ENCODE measurements at places on chromosomes 1 and 21.

DNA sequence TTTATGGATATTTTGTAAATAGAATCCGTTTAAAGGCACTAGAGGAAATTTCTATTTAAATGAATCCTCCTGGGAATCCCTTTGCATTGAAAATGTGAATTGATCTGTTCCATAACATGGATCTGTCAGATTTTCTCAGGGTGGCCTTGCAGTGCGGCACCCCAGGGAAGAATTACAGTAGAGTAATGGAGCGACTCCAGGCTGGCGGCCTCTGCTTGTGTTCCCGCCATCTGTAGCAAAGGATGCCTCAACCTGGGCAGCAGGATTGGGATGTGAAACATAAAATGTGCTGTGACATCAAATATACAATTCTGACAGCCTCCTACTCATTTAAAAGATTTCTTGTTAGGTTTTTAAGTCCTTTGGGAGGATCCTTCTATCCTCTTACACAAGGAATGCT lies 115.9 kb downstream of the RHOU start:
- DNase-seq: no peak

- peak; percentile 90 for DNase-seq
These were observed 10.9 kb upstream of the C4BPB start for GRCh38 chr1:207077470-207078377.

DNA sequence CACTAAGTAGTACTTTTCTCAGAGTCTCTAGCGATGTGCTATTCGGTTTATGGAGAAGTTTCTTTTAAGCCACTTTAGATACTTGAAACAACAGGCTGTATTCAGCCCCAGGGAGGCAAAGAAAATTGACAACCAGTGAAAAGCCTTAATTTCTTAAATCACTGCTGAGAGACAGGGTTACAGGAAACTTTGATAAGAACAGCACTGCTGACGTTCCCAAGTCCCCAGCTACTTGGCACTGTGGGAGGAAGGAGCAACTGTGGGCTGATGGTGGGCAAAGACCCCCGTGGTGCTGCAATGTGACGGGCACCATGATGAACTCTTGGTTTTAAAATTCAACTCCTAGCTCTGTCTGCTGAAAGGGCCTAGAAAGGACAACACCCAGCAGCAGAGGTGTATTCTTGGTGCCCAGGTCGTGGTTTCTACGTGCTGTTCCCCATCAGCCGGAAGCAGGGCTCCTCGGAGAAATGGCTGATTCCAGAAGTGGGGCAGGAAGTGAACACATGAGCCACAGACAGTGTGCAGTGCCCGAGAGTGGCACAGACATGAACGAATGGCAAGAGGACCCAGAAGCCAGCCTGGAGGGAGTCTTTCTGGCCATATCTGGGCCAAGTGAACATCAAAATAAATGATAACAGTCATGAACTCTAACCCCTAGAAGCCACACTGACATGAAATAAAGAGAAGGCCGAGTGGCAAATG lies 5.3 kb downstream of the PTTG1IP start:
- no peak for DNase-seq

DNA sequence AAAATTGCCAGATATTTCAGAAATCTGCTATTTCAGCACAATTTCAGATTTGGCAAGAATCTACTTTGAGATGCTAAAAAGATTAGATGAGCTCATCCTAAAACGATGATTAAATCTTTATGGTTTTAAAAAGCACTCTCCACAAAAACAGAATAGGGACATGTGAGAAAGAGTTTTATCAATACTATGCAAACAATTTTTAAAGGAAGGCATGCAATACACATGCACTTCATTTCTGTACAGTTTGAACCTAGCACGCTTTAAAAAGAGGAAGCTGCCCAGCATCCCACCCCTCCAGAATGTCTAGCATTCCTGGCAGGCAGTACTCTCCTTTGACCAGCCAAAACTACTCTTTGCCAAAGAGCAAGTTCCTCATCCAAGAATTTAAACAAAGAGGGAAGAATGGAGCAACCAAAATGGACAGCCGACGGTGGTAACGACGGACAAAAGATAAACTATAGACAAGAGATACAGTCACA lies 1.3 kb downstream of the ARHGAP29 start:
- DNase-seq: no peak

- DNase-seq: no peak
These were observed 188.3 kb upstream of the ZRANB2 start for GRCh38 chr1:71269179-71269578.

- DNase-seq: no peak
These were observed 52.3 kb downstream of the GRIK1 start for GRCh38 chr21:29887313-29888009.

GRCh38 chr1:162004441-162004950 lies 19.2 kb downstream of the OLFML2B start:
- no peak for DNase-seq

- DNase-seq: no peak
These were observed 396.7 kb downstream of the TGFB2 start for GRCh38 chr1:218741852-218742251.

GRCh38 chr21:44949779-44950198 lies 10.0 kb downstream of the SLX9 start:
- peak; percentile 56 for DNase-seq

DNA sequence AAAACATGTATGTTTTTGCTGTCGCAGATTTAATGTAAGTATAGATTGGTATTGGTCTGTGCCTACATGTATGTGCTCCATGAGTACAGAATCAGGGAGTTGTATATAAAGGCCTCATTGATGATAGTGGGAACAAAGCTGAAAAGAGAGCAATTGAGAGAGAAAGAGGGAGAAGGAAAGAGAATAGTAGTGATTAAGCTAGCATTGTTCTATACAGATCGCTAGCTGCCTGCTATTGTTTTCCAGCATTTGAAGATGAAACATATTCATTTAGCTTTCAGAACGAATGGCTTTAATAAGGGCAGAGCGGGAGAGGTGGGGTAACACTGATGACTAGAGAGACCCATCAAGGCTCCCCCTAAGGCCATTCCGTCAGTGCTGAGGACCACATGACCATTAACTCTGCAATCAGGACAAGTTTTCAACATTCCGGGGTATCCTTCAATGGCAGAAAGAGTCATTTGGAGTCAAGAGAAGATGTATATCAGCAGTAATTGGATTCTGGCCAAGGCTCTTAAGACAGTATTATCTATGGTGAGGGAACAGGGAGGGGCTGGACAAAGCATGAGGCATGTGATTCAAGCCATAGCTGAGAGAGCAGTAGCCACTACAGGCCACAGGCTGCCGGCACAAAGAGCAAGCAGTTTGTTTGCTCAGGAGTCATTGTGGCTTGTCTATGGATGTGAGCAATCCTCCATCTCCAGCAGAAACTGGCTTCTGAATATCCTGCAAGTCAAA lies 176.5 kb downstream of the PBX1 start:
- peak; percentile 85 for DNase-seq

GRCh38 chr1:27878039-27878438 lies 5.7 kb downstream of the THEMIS2 start:
- no peak for DNase-seq

DNA sequence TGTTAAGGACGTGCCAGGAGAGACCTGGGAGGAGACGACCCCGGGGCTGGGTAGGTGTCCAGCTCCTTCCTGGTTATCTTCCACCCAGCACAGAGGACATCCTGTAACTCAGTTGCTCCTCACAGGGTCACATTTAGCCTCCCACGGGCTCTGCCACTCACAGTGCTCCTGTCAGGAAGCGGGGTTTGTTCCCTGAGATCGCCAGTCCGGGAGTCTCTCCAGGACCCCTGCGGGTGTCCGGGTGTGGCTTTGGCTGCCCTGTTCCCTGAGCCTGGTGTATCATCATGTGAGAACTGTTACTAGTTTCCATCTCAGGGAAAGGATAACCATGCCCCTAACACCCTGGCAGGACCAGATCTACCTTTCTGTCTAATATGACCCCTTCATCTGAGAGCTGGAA lies 158.2 kb upstream of the RUNX1 start:
- no peak for DNase-seq

- no peak for DNase-seq
These were observed 267.7 kb downstream of the RYR2 start for GRCh38 chr1:237309595-237310118.

DNA sequence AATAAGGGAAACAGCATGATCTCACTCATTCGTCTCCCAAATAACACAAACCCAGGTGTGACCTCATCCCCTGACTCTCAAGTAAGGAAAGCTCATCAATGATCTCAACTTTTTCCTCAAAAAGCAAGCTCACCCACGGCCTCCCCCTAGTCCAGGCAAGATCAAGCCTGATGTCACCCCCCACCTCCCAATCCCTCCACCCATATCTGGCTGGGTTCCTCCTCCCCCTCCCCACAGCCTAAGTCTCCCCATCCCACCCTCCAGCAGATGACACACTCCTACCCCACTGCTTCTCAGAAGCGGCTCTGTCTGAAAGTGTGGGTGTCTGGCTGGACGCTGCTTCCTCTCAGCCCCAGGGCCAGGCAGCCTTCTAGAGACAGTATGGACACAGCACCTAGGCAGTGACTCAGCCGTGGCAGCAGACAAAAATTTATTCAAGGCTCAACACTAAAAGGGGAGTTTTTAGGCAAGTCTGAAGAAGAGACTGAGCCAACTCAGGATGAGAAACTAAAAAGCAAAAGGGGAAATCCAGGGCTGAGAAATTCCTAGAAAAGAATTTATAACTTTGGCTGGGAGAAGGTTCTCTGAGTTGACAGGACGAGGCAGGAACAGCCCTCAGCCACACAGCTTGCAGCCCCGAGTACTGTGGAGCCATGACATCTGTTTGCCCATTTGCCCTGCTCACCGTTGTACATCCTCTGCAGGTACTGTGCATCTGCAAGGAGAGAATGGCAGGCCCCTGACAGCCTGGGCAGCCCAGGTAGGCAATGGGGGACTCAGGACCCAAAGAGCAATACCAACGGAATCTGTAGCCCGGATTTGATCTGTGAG lies 81.6 kb upstream of the LRRC8D start:
- DNase-seq: no peak

DNA sequence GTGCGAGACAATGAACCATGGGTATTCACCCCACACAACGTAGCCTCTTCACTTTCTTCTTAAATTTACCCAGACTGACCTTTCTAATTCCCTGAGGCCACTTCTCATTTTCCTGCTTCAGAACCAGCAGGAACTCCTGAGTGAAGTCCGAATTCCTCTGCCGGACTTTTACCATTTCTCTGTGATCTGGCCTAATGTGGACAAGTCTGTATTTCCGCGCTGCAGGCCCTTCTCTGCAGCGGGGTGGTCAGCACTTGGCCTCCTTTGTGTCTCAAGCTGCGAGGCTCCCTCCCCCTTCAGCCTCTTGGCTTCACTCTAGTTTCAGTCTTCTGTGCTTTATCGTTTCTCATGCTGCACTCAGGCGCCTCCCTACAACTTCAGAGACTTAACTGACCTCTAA lies 9.4 kb upstream of the CTBS start:
- no peak for DNase-seq

- peak; percentile 9 for DNase-seq
These were observed 89.9 kb downstream of the CD247 start for GRCh38 chr1:167428395-167428794.

- no peak for DNase-seq
These were observed 14.7 kb downstream of the OBSCN start for GRCh38 chr1:228222548-228222947.

DNA sequence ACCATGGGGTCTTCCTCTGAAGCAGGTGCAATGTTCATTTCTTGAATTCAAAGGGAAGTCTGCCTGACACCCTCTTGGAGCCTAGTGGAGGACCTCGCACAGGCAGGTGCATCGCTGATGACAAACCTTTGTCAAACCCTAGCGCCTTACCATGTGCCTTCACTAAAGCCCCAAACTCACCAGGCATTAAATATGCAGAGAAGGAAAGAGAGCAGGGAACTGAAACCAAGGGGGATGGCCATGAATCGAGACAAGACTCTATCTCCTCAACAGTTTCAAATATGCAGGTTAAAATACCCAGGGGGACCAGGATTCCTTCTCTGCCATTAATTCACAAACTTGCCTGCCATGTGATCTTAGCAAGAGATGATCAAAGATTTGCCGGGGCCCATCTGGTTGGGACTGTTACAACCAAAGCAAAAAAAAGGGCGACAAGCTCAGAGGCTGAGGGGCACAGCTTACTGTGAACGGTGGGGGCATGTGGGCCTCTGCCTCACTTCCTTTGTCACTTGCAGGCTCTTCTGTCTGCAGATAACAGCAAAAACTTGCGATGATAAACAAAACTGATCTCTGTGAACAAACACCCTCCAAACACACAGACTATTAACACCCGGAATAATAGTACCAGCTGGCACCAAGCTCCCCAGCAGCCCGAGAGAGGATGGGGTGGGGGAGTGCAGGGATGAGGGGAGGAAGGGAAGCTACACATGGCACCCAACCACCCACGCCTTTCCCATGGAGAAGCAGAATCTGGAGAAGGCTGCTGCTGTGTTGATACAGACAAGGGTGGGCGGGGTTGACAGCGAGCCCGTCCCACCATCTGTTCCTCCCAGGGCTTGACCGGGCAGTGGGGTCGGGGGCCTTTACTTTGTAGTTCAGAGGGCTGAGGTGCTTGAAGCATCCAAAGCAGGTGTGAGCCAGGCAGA lies 33.9 kb downstream of the TMEM63A start:
- DNase-seq: peak; percentile 61

DNA sequence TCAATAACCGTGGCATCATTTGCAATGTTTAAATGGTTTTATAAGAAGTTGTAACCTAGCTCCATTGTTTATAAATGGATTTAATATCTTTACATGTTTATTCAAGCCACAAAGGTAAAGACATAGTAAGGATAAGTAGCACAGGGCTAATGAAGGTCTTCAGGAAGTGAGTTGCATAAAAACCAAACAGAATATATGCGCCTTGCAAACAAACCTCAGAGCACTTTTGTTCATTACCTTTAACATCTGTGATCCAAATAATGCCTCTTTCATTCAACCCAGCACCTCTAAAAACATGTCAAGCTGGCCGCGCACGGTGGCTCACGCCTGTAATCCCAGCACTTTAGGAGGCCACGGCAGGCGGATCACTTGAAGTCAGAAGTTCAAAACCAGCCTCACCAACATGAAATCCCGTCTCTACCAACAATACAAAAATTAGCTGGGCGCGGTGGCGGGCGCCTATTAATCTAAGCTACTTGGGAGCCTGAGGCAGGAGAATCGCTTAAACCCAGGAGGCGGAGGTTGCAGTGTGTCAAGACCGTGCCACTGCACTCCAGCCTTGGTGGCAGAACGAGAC lies 25.3 kb downstream of the BRINP3 start:
- no peak for DNase-seq

DNA sequence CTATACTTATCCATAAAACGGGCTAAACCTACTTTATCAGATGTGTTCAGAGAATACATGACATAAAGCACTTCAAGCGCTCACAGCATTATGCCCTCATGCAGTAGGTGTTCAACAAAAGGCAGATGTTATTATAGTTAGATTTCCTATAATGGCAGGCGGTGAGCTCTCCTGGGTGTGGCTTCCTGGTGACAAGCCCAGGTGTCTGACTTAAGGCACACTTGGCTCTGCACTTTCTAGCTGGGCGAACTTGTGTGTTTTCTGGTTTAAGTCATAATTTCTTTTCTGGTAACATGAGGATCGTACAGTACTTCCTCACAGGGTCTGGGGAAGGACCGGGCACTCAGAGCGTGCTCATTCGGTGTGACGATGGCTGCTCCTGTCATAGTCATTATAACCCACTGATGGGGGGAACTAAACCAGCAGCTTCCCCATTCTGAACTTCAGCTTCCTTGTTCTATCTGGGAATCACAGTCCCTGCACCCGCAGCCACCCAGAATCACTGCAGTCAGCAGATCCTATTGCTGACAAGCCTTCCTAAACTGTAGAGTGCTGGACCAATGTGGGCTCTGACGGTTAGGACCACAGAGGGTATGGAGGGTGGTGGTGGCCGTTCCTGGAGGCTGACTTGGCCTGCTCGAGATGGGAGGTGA lies 52.8 kb downstream of the IGSF21 start:
- DNase-seq: no peak
